ENCODE measurements at places on chromosomes 11 and 22.

GRCh38 chr11:44096360-44097185 lies 1.1 kb downstream of the EXT2 start:
- no peak for DNase-seq

DNA sequence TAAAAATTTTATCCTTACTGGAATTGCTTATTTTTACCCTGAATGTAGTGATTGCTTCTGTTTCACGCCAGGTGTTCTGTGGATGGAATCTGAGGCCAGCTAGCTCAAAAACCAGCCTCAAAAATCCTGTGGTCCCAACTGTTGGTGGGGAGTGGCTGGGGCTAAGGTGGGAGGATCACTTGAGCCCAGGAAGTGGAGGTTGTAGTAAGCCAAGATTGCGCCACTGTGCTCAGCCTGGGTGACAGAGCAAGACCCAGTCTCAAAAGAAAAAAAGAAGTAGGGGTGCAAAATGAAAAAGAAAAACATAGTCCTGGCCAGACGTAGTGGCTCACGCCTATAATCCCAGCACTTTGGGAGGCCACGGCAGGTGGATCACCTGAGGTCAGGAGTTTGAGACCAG lies 27.0 kb upstream of the SLC5A1 start:
- DNase-seq: no peak

DNA sequence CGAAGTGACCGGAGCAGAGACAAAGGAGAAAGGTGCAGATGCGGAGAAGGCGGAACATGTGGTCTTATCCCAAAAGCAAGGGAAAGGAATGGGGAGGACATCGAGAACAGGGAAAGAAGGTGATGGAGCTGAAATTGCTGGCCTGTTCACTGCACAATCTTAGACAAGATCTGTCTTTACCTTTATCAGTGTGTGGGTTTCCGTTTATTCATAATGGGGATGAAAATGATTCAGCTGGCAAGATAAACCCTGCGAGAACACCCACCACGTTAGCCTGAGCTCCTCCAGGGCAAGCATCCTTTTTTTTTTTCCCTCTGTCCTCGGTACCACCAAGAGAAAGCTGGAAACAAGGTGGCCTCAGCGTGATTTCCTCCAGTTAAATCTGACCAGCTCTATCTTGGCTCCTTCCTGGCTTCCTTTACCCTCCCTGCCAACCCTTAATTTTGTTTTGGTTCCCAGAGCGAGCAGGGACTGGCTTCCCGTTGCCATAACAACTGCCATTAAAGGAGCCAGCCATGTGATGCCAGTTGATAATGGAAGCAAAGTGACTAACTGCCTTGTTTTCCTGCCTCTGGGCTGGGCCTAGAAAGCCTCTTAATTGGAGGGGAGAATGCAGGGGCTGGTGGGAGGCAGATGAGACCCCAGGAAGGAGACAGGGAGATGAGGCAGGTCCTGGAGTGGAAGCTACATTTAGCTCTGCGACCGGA lies 4.2 kb downstream of the SGSM1 start:
- peak; percentile 71 for DNase-seq

DNA sequence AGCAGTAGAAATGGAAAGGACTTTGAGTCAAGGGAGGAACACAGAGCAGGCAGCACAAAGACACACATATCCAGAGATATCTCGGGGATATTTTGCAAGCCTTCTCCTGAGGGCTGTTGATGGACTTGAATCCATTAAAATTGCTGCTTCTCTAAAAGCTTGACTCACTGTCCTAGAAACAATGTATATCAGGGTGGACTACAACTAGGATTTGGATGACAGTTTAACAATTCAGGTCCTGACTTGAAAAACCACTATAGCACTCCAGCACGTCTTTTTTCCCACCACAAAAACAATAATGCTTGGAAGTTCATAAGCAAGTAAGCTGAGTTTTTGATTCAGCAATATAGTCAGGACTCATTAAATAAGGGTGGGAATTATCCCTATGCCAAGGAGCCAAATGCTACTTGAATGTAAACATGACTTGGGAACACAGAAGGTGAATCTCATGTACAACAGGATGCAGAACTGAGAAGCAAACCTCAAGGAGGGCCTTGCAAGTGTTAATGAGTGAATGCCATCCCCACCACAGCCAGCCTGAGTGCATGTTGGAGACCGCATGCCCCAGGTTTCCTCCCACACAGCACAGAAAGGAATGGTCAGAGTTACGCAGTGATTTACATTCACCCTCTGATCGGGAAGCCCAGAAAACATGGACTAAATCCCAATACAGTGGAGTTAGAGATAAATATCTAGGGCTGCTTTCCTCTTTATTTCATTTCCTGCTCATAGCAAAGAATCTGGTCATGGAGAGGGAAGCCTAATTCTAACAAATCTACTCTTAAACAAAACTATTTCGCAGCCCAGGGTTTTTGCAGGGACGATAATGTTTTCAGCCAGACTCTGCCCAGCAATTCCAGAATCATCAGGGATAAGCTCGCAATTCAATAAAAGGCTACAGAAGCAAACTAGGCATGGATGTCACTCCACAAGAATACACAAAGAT lies 98.4 kb upstream of the OR9G4 start:
- no peak for DNase-seq

- DNase-seq: no peak
Measured at GRCh38 chr11:73273222-73273895, 1.2 kb downstream of the P2RY6 start.

- DNase-seq: no peak
Measured at GRCh38 chr11:130204703-130205095, 45.1 kb downstream of the ST14 start.

- DNase-seq: no peak
Measured at GRCh38 chr11:2740275-2740940, 40.6 kb upstream of the KCNQ1OT1 start.

DNA sequence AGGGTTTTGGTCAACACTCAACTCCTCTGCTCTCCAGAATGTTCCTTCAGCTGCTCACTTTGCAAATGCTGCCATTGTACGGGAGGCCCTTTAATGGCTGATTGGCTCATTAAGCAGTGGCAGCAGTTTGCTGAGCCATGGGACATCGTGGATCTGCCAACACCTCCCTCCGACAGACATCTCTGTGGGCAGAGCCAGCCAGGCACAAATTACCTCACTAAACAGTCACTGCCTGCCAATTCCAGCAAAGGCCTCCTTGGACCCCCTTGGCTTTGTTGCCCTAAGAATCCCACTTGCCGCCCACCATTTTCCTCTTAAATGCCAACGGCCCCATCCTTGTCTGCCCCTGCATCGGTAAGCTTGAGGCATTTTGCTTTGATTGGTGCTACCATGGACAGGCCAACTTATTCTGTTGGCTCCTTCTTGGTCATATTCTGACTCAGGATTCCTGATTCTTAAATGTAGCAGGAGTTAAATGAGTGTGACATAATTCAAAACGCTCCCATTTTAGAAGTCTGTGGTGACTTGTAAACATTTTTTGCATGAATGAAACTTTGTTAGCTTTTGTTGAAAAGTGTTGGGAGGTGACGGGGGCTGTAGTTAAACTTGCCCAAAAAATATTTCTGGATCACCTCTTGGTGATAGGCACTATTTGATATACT lies 57.5 kb upstream of the LMO2 start:
- DNase-seq: no peak

DNA sequence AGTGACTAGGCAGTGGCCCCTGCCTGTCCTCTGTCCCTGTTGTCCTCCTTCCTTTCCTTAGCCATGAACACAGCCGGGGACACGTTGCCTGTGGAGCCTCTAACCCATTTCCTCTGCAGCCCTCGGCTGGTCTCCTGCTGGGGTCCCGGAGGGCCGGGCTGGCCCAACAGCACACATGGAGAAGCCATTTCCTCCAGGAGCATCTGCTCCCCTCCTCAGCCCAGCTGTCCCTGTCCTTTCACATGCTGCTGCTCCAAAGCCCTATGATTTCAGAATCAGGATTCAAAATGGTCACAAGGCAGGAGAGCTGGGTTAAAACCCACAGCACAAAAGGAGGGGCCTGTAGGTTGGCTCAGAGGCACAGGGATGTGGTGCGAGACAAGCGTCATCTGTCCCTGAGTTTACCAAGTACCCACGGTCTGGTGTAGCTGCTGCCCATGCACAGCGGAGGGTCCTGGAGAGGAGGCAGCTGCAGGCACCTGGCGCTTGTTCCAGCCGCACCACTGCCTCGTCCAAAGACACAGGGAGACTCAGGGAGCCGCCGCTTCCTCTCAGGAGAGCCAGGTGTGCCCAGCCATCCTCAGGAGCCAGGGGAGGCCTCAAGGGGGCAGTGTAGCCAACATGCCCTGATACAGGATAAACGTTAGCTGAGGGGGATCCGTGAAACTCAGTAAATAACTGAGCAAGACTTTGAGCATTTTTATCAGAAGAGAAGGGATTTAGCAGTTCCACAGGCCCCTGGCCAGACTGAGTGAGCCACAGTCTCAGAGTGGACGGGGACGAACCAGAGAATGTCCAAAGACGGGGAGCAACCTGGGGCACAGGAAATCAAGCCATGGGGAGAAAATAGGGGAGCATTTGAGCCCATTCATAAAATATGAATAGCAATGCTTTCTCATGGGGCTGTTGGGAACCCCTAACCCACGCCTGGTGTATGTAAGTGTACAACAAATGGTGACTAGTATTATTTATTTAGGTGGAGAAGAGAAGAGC lies 3.9 kb upstream of the VSIG10L2 start:
- peak; percentile 81 for DNase-seq

- no peak for DNase-seq
Measured at GRCh38 chr11:62062223-62062861, 61.5 kb upstream of the INCENP start.

GRCh38 chr11:48007677-48008076 lies 27.3 kb downstream of the PTPRJ start:
- no peak for DNase-seq

DNA sequence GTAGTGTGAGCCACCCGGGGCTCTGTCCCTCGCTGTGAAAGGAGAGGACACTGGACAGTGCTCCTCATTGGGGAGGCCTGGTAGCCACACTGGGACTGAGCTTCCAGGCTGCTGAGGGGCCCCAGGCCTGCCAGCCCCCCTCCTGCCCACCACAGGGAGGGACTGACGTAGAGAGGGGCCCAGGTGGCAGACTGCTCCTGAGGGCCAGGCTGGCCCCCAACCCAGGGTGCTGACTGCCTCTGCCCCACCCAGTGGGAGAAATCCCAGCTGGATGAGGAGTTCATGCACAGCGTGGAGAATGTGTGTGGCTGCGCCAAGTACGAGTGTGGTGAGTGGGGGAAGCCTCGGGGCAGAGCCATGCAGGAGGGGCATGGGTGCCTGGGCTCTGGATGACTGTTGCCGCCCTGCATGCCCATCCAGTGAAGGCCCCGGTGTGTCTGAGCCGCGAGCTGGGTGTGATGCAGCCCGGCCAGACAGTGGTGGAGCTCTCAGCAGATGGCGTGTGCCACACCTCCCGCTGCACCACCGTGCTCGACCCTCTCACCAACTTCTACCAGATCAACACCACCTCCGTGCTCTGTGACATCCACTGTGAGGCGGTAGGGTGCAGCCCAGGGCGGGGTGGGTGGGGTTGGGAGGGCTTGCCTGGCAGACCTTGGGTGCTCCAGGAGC lies 78.7 kb upstream of the MYOD1 start:
- no peak for DNase-seq

GRCh38 chr22:48689206-48689605 lies 1138.5 kb downstream of the BRD1 start:
- DNase-seq: no peak

GRCh38 chr11:128428935-128429334 lies 158.4 kb downstream of the ETS1 start:
- DNase-seq: no peak

- no peak for DNase-seq
Measured at GRCh38 chr11:84145616-84146185, 859.5 kb upstream of the CCDC90B start.

DNA sequence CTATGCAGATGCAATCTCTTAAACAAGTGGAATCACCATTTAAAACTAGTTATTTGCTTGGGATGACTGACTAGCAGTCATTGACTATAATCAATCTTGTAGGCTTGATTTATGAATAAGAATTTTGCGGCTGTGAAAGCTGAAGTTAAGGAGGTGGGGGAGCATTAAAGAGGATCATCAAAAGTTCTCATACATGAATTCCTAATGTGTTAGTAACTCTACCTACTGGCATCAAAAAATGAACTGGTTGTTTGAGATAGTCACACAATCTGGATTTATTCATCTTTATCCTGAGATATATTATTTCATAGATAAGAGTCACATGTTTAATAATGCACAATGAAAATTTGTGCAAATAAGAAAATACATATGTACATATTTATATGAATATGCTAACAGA lies 393.6 kb downstream of the LUZP2 start:
- DNase-seq: no peak

GRCh38 chr11:79467761-79468160 lies 26.9 kb upstream of the TENM4 start:
- DNase-seq: no peak
